ENCODE measurements at places on chromosomes 1 and 21.

DNA sequence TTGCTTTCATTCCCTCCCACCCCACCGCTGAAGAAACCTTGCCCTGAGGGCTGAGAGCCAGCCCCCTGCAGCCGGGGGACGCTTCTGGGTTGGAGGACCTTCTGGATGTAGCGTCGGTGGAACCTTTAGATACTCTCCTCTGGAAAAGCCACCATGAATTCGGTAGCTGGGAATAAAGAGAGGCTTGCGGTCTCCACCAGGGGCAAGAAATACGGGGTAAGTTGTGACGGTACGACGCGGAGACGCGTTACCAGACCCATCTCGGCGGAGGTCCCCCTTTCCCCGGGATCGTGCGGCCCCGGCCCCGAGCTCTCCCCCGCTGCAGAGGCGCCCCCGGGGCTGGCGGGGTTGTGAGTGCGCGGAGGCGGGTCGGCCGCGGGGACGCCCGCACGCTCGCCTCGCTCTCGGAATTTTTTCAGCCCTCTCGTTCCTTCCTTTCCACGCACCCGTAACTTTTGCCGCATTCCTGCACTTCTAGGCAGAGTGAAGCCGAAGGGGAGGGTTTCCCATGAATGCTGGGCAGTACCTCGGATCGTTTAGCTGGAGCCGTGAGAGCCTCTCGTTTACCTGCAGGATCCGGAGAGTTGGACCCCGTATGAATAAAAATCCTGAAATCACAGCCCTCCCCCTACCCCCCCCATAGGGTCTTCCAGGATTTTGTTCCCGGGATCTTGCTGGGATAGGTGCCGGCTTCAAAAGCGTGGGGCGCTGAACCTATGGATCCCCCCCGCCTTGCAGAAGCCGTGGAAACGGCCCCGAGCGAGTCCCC is 671 bp downstream of the KIF26B start:
- DNase-seq, result no peak

DNA sequence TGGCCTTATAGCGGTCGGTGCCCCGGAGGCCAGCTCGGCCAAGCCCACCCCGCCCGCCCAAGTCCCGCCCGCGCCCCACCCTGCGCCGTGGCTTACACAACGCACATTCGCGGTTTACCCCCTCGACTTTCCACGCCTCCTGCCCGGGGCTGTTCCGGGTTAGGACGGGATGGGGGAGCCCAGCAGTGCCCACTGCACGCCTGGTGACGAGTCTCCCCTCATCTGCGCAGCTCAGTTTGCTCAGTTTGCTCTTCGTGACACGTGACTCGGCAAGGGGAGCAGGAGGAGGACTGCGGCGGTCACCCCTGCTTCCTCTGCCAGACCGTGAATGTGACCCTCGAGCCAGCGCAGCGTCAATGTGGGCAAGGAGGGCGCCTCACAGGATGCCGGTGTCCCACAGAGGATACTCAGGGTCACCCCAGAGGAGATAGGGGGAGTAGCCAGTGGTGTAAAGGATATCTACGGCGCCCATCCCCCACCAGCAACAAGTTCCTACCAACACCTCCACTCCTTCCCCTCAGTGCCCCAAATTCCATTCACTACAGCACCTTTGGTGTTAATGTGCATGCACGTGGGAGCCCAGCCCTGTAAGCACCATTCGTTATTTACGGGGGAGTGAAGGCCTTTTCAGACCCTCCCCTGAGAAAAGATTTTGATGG is 350 bp upstream of the S100A6 start:
- DNase-seq, result peak; percentile 89

DNA sequence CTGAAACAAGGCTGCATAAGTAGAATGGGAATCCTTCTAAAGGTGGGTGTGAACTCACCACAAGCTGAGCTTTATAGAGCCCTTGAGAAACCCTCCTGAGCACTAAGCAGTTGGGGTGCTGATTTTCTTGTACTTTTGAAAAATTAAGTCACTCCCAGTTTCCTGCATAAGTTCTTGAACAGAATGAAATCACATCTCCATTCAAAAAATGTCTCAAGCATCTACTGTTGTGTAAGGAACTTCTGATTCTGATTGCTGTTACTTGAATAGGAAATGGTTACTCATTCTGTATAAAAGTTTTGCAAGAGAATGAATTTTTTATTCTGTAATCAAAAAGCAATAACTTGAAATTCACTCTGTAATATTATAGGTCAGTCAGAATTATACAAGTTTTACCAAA is 50.8 kb upstream of the WNT2B start:
- DNase-seq, result peak; percentile 37

GRCh38 chr1:8142955-8143629 is 117.0 kb upstream of the ERRFI1 start:
- DNase-seq, result no peak

DNA sequence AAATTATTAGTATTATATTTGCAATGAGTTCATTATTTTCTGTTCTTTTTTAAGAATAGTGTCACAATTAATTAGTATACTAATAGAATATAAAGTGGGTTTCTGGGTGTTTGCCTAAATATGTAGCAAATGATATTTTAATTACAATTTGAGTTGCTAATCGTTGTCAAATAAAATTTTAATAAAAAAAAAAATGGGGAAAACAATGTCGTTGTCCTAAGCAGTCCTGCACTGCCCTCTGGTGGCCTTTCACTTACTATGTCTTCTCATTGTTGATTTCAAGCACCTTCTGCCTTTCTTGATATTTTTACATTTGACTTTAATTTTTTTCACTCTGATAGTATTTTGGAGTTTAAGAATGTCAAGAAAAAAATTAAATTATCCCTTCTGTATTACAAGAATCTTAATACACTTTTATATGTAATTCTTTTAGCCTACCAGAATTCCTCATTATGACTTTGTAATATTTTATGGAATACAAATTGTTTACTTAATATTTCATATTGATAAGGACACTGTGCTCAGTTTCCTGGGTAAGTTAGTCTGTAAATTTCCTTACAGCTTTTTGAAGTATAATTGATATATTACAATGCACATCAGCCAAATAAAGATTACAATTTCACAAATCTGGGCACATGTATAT is 104.5 kb upstream of the FMN2 start:
- peak; percentile 18 for DNase-seq

- DNase-seq, result no peak
Measured at GRCh38 chr1:245090491-245091090, 64.2 kb upstream of the KIF26B start.

All from stromal cell of bone marrow (primary cell).